ENCODE measurements at places on chromosomes 2 and 18.

- no peak for DNase-seq
Observed at GRCh38 chr2:201880579-201880978, 74.2 kb downstream of the CDK15 start.

DNA sequence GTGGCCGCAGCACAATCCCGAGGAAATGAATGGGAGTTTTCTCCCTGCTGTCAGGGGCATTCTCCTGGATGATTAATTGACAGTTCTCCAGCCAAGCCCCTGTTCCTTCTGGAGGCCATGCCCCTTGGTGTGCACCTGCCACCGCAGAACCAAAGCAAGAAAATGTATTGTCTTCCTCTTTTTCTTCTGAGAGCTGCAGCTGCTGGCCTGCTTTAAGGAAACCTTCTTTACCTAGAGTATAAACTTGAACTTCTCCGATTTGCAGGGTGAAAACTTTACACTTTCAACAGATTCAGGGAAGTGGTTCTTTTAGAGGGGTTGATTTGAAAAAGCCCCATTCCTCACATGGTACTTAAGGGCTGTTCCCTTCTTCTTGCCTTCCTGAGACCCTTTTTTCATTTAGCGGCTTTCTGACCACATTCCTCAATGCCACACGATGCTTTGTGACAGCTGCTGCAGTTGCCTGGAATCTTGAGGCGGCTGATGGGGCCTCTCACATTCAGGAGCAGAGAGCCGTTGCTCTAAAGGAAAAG lies 402.8 kb downstream of the TXNL1 start:
- no peak for DNase-seq

GRCh38 chr18:45958730-45959129 lies 8.4 kb downstream of the EPG5 start:
- no peak for DNase-seq

- no peak for DNase-seq
Observed at GRCh38 chr2:240810621-240811020, 9.4 kb downstream of the KIF1A start.

DNA sequence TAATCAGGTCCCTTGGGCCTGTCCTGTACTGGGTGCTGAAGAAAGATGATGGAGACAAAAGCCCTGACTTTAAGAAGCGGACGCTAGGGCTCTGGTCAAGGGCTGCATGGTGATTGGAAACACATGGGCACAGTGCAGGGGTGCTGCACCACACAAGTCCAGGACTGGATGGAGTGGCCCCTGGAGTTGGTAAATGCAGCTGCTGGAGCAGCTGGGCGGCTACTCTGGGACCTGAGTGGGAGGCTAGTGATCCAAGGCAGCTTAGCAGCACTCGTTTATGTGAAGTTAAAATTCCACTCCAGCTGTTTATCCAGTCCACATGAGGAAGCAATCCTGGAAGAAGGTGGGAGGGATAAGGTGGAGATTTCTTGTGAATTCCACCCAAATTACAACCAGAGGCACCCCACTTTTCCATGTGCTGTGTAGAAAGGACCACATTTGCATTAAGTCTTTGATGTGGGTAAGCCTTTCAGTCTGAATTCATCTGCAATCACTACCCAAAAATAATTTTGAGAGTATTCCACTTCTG lies 24.9 kb downstream of the MERTK start:
- DNase-seq, result no peak

Measured in activated T-cell treated with anti-CD3 and anti-CD28 coated beads for 1 hour (primary cell).